ENCODE measurements at places on chromosomes 1 and 21.
A peak's percentile ranks its signal among the peaks of the same experiment; 100 is the strongest.

GRCh38 chr21:44710756-44711326 is 531 bp downstream of the TSPEAR start:
- no peak for DNase-seq

GRCh38 chr1:39955547-39956539 is 898 bp downstream of the MFSD2A start:
- peak; percentile 66 for DNase-seq

GRCh38 chr1:14921057-14921456 is 232.5 kb upstream of the TMEM51 start:
- no peak for DNase-seq

DNA sequence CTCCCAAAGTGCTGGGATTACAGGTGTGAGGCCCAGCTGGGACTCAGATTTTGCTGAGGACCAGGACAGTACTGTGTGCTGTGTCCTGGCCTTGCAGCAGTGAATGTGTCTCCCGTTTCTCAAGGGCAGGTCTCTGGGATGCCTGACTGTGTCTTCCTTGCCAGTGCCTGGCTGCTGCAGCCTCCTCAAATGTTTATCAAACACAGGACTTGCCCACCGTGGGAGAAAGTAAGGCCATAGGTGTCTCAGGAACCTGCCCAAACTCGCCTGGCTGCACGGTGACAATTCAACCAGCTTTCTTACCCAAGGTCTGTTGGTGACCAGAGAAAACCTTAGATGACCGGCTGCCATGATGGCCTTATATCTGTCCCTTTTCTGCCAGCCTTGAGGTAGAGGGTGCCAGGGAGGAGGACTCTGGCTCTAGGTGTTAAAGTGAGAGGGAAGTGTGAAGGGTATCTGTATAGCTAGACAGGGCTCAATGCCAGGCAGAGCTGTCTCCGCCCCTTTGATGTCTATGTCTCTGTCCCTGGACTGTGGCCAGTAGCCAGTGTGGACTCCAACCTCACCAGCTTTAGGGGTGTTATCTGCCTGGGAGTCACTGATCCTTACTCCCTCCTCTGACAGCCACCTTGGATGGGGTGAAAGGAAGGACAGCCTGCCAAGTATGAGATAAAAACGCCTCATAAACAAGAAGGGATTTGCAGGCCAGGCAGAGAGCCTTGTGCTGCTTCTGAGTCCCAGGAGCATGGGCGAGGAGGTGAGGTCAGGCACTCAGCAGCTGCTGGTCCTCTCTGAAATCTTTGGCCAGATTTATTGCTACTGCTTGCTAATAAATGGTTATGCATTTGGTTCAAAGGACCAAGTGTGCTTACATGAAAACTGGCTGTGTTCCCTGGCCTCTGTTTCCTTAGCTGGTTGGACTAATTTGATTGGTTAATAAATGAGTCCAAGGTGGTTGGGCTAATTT is 22.3 kb downstream of the IL6R start:
- DNase-seq, result no peak

DNA sequence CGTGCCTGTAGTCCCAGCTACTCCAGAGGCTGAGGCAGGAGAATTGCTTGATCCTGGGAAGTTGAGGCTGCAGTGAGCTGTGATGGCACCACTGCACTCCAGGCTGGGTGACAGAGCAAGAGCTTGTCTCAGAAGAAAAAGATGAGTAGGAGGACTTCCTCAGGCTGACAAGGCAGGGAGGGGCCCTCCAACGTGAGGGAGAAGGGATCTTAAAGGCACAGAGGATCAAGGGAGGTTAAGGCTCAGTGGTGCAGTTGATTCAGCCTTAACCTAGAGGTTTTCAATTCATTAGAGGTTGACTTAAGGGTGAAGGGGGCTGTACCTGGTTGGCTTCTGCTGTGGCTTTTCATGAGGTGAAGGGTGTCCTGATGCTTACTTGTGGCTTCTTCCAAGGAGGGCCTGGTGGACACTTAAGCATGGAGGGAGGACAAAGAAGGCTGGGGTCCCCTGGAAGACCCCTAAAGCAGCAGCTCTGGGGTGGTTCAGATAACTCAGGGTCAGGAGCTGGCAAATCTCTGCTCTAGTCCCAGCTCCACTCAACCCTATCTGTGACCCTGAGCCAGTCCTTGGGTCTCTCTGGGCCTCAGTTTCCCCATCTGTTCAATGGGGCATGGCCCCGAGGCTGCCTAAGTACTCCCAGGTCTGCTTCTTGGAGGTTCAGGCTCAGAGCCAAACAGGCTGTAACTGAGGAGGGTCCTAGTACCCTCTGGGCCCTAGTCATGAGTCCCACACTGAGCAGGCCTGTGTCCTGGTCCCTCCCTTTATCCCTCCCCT is 6.3 kb downstream of the EXTL1 start:
- no peak for DNase-seq

All from AG08396 (cell line).